ENCODE measurements at places on chromosomes 3 and 15. TPM values are rescaled to one million over a fixed set of nuclear protein-coding genes. Genes with fewer than 3 reads are reported as not detected.

Gene IQCF5
- polyA plus RNA-seq, result not detected

Gene PODXL2
- polyA plus RNA-seq, result 1.7 TPM

Gene PAQR9
- polyA plus RNA-seq, result not detected

DNA sequence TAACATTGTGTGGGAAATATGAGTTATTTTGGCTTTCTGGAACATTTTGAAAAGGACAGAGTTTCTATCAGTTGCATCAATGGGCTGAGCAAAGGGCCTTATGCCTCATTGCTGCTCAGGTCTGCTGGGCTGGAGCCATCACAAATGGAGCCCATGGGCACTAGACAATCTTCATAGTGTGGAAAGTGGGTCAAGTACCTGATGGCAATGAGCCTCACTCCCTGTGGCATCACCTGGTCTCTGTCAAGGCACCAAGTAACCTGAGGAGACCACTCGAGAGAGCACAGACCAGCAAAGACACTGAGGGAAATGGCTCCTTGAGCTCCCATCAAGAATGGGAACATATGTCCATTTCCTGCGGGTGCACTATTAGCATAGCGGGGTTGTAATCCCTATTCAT lies 96.7 kb upstream of the PPP2R3A start:
- DNase-seq, result no peak

GRCh38 chr15:66413579-66413978 lies 26.9 kb downstream of the MAP2K1 start:
- no peak for DNase-seq

DNA sequence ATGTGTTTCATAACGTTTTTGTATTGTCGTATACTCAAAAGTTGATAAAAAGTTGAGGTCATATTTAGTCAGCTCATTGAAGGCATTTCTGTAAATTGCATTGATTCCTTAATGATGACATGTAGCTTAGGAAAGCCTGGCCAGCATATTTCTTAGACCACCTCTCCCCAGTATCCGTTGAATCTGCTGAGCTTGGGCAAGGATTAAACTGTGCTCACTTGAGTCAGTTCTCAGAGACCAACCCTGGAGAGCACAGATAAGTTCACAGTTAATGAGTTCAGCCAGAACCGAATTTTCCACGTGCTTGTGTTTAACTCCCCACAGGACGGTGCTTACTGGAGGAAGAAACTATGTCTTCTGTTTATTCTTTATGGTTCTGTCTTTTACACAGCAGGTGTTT lies 132.7 kb downstream of the SLC25A26 start:
- DNase-seq, result peak; percentile 34

DNA sequence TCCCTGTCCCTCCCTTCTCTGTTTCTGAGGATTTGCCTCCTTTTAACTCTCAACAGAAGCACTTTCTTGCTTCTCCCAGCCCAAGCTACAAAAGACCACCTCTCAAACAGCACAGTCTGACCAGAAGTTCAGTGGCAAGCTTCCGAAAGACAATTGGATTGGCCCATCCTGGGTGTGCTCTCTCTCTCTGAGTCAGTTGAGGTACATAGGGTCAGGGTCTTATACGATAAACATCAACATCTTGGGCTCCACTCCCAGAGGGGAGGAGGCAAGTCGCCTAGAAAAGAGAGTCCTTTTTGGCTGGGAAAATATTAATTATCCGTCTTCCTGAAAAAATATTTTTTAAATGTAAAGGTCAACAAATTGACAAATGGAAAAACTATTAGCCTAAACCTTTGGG lies 155.8 kb downstream of the TMCO5A start:
- no peak for DNase-seq

GRCh38 chr15:67307156-67307555 lies 52.6 kb downstream of the IQCH start:
- DNase-seq, result peak; percentile 4

GRCh38 chr3:173932624-173933023 lies 535.1 kb downstream of the NLGN1 start:
- peak; percentile 45 for DNase-seq

Gene ALPK3
- polyA plus RNA-seq, result 0.07 TPM

GRCh38 chr15:100723315-100723801 lies 121.0 kb downstream of the ASB7 start:
- no peak for DNase-seq

Gene SLC28A1
- polyA plus RNA-seq, result not detected

GRCh38 chr3:38613426-38613825 lies 36.1 kb downstream of the SCN5A start:
- DNase-seq, result no peak

- no peak for DNase-seq
These were observed 30.8 kb downstream of the LAMP3 start for GRCh38 chr3:183131735-183132134.

DNA sequence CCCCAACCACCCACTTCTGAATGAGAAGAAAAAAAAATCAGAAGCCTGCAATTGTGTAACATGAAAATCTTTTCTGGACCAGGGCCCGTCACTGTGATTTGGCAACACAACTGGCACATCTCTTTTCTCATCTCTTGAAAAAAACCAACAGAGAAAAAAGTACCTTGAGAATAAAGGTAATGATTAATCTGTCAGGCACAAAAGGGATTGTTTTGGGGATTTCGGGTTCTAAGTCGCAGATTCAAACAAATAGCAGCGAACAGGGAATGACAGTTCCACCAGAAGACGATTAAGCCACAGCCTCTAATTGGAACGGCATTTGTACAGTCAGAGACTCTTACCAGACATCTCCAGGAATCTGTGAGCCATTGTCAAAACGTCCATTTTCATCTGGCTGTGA lies at the start of gene AQP9:
TSS of gene AQP9 (plus strand) at position 276 of the 400 bp plus-strand sequence. CDS start 185 bp downstream, outside the sequence.
- no peak for DNase-seq

Gene GOLGA8T
- 0.03 TPM for polyA plus RNA-seq

Gene ZBED2
- polyA plus RNA-seq, result 0.06 TPM

Gene MGLL
- 69.8 TPM for polyA plus RNA-seq

Gene SI
- not detected for polyA plus RNA-seq

GRCh38 chr3:48429960-48430707 lies at the start of gene PLXNB1:
TSS of gene PLXNB1 (minus strand) at chr3:48430086. CDS start at chr3:48424611, 5,475 bp downstream.
- DNase-seq, result peak; percentile 83

DNA sequence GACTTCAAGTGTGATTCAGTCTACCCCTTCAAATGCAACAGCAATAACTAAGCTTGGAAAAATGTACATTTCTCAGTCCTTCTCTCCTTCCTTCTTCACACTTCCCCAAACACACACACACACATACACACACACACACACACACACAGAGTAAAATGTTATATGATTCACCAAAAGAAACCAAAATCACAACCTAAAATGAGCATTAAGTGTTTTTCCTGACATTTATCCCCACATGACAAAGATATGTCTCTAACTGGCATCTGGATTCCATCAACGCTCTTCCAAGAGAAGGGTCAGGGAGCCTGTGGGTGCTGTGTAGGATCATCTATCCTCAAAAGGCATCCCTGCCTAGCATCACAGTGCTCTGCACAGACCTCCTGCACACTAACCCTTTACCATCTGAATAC lies 21.0 kb downstream of the PDZRN3 start:
- DNase-seq, result peak; percentile 67

- DNase-seq, result no peak
These were observed 65.6 kb downstream of the COL6A6 start for GRCh38 chr3:130582457-130583153.

DNA sequence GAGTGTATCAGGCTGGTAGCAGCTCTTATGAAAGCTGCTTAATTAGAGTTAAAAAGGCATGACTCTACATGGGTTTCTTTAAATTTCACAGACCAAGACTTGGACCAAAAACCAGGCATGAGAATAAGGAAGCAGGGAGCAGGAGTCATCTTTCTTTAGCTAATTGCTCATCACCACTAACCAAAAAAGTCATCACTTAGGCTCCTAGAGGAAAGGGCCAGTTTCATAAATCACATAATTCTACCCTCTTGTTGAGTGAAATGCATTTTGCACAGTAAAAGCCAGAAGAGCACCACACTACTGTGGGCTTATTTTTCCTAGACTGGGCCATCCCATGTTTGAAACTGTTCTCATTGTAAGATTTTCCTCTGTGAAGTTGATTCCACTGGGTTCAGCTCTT lies 175.6 kb downstream of the GREM1 start:
- no peak for DNase-seq

DNA sequence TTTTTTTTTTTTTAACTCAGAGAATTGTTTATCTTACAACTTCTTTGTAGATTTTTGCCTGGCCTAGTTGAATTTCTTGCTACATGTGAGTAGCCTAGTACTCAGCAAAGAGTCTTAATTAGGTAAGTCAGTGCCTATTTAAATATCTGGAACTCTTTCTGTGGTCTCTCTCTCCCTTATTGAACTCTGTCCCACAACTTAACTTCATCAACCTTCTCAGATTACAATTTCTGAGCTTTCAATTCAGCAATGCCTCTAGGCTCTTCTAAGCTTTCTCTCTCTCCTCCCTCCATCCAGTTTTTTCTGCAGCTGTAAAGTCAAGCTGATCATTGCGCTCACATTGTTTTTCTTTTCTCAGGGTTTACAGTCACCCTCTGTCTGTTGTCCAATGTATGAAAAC lies 517.6 kb upstream of the ROBO1 start:
- DNase-seq, result peak; percentile 50

Gene IGSF11
- polyA plus RNA-seq, result not detected

GRCh38 chr3:187832202-187832601 lies 86.9 kb upstream of the BCL6 start:
- DNase-seq, result no peak

GRCh38 chr3:14550181-14550580 lies 10.0 kb upstream of the GRIP2 start:
- DNase-seq, result no peak

DNA sequence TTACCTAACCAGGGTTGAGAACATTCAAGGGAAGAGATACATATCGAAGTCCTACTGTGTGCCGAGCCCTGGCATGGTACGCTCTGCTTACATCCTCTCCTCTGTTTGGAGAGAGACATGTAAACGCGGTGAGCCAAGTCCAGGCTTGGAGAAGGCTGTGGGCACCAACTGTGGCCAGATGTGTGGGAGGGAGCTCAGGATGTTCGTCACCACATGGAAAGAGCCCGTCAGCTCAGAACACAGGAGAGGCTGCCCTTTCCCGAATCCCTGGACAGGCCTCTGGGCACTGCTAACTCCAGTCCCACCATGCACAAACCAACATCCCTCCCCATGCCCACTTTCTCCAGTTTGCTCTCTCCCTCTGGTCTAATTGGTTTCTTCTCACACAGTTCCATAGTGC lies 43.0 kb downstream of the MESD start:
- no peak for DNase-seq

Gene EPHA3
- 0.23 TPM for polyA plus RNA-seq

Gene TRIM42
- polyA plus RNA-seq, result not detected

Gene GOLGA8S
- 0.03 TPM for polyA plus RNA-seq

DNA sequence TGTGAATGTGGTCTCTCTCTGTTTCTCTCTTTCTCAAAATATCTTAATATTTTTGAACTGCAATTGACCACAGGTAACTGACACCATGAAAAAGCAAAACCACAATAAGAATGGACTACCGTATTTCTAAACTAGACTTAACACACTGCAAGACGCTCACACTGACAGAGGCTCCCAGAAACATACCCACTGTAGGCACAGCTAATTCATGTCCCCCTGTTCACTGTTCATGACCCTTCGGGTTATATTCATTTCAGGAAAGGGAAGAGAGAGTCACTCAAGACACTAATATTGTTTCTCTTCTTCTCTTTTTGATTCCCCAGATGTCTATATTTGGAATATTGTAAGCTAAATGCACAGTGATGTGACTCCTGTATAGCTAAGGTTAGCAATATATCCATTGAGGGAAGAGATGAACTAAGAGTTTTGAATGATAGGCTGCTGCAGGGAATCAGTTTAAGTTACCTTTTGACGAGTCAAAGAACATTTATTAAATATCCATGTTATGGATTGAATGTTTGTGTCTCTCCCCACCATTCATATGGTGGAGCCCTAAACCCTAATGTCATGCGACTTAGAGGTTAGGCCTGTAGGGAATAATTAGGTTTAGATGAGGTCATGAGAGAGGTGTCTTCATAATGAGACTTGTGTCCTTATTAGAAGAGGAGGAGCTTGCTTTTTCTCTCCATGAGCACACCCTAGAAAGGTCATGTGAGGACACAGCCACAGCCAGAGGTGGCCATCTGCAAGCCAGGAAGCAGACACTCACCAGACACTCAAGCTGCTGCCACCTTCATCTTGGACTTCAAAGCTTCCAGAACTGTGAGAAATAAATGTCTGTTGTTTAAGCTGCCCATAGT lies 216.6 kb upstream of the GRM7 start:
- no peak for DNase-seq

DNA sequence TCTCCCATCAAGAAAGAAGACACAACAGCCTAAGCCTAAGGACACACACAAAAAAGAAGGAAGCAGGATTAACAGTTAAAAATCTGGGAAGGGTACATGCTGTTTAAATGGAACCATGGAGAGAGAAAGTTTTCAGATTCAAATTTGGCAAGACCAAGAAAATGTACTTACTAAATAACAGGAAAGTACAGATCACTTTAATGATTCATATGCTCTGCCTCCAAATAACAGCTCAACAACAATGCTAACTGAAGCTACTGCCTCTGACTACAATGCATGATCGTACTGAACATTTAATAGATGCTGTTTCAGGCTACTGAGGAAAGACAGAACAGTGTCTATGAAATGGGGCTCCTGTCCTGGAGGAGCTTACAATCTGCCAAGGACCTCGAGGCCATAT lies 8.4 kb upstream of the NMB start:
- DNase-seq, result no peak

Gene DUOXA2
- not detected for polyA plus RNA-seq

Gene MYL3
- not detected for polyA plus RNA-seq

Gene SLC38A3
- not detected for polyA plus RNA-seq

DNA sequence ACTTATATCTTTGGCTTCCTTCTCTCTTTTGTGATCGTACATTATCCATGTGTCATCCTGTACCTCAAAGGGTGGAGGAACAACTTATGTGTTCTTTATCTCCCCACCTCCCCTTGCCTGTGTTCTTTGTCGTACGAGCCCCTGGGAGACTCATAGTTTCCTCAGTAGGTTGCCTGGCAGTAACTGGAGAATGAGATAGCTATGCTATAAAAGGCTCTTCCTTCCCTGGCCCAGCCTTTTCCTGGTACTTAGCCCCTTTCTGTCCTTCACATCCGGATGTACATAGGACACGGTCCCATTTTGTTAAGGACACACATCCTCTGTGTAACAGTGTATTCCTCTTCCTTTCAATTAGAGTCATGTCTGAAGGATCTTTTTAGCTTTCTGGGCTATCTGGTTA lies 32.1 kb downstream of the PLCL2 start:
- no peak for DNase-seq

DNA sequence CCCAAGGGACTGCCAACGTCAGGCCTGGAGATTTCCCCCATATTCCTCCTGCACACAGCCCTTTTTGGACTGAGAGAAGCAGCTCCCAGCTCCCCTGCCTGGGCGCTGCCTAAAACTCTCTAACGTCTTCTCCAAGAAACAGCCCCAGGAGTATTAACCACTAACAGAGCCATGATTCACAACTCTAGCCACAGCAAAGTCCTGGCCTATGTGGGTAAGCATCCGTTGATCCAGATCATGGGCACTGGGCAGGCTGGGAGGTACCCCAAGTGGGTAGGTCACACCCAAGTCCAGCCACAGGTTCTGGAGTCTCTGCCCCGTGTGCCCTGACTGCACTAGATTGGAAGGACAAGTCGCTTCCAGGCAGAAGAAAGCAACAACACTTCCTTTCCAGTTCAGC lies 31.9 kb downstream of the NBEAL2 start:
- DNase-seq, result no peak

Data from fibroblast of lung (primary cell).